ENCODE measurements at places on chromosomes 2 and 18.

GRCh38 chr18:43587538-43588153 lies 310.4 kb upstream of the SYT4 start:
- peak; percentile 76 for DNase-seq

GRCh38 chr18:2027016-2027415 lies 544.3 kb downstream of the METTL4 start:
- DNase-seq: no peak

- no peak for DNase-seq
Observed at GRCh38 chr18:23351521-23351920, 101.6 kb upstream of the RIOK3 start.

DNA sequence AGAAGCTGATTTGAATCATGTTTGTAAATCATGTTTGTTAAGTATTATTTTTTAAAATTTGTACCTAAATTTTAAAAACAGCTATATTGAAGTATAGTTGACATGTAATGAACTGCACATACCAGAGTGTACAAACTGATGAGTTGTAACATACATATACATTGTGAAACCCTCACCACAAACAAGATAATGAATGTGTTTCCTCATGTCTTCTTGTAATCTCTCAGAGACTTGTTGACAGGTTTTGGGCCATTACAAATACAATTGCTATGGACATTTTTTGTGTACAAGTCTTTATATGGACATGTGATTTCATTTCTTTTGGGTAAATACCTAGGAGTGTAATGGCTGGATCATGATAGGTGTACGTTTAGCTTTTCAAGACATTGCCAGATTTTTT lies 21.5 kb downstream of the WDR43 start:
- no peak for DNase-seq

DNA sequence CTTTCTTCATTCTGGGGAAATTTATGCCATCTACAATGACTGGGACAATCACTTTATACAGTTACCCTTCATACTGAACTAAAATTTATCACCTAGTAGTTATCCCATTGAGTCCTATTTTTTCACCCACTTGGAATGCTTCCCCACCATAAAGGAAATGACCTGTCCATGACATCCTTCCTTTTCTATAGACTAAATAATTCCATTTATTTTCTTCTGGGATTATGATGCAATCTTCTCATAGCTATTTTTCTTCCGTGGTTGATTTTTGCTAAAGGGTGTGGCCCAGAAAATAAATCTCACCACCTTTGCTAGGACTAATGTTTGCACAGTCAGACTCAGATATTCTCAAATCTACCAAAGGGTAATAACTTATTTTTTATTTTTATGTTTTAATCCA lies 186.1 kb upstream of the NRXN1 start:
- DNase-seq: no peak

- no peak for DNase-seq
Observed at GRCh38 chr2:31644551-31644950, 63.8 kb upstream of the SRD5A2 start.

DNA sequence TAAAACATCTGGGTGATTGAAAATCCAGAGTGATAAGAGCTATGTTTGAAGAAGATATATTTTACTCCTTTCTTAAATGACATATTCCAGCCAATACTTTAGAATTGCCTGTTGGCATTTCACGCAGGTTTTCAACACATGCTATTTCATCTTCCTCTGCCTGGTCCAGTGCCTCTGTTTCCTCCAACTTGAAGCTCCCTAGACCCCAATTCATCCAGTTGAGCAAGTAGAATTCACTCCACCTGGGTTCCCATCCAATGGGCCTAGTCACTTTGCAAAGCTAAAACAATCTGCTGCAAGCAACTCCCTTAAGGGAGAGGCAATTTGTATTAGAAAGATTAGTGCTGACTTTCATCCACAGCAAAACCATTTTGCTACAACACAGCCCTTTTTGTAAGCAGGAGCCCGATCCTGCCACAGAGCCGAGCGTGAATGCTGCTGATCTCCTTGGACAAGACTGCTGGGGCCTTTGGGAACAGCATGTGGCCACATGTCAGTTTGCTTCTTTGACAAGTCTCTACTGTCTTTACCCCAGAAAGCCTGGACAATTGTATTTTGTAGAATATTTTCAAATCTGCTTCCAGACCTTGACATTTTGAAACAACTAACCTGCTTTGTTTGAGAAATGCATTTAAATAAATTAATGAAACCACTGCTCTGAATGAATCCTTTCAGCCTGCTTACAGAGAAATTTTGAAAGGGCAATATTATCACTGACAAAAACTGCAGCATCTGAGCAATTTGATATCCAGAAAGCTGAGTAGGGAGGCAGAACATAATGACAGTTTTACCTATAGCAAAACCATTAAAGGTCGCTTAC lies 259.1 kb downstream of the TDRD15 start:
- no peak for DNase-seq

- DNase-seq: no peak
Observed at GRCh38 chr2:132521341-132521740, 104.7 kb downstream of the GPR39 start.

GRCh38 chr2:186755066-186755465 lies 61.2 kb downstream of the FAM171B start:
- peak; percentile 15 for DNase-seq

Data from NCI-H2081 (cell line).